ENCODE measurements at places on chromosomes 5 and 9. TPM values are rescaled to one million over a fixed set of nuclear protein-coding genes. Genes with fewer than 3 reads are reported as not detected.

The CATSPER3 gene
- total RNA-seq, result 0.16 TPM

The SPATA31A3 gene
- not detected for total RNA-seq

The KCNN2 gene
- not detected for total RNA-seq

The GNA14 gene
- total RNA-seq, result 0.16 TPM

The PCDHB12 gene
- total RNA-seq, result 0.16 TPM

The ACSL6 gene
- total RNA-seq, result under 0.01 TPM

The ANKRD31 gene
- 0.09 TPM for total RNA-seq

The CENPH gene
- 2.1 TPM for total RNA-seq

The CDH18 gene
- total RNA-seq, result 4.4 TPM

The TPPP gene
- total RNA-seq, result under 0.01 TPM

The SLIT3 gene
- total RNA-seq, result 0.95 TPM

The SH3TC2 gene
- 0.34 TPM for total RNA-seq

The MFAP3 gene
- total RNA-seq, result 38.0 TPM

The SLU7 gene
- total RNA-seq, result 110 TPM

The SPATA31C1 gene
- not detected for total RNA-seq

All from bronchial smooth muscle cell (primary cell).